ENCODE measurements at places on chromosomes 3 and 15.

GRCh38 chr3:139396707-139397106, 7.3 kb upstream of the COPB2 start:
- no peak for DNase-seq

DNA sequence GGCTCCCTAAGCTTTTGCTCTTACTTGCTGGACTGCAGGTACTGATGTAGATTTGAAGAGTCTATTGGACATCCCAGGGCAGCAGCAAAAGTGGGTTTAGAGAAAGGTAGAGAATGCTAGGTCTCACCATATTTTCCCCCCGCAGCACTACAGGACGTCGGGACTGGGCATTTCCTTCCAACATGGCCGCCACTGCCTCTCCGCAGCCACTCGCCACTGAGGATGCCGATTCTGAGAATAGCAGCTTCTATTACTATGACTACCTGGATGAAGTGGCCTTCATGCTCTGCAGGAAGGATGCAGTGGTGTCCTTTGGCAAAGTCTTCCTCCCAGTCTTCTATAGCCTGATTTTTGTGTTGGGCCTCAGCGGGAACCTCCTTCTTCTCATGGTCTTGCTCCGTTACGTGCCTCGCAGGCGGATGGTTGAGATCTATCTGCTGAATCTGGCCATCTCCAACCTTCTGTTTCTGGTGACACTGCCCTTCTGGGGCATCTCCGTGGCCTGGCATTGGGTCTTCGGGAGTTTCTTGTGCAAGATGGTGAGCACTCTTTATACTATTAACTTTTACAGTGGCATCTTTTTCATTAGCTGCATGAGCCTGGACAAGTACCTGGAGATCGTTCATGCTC, 11.2 kb downstream of the CYP8B1 start:
- no peak for DNase-seq

DNA sequence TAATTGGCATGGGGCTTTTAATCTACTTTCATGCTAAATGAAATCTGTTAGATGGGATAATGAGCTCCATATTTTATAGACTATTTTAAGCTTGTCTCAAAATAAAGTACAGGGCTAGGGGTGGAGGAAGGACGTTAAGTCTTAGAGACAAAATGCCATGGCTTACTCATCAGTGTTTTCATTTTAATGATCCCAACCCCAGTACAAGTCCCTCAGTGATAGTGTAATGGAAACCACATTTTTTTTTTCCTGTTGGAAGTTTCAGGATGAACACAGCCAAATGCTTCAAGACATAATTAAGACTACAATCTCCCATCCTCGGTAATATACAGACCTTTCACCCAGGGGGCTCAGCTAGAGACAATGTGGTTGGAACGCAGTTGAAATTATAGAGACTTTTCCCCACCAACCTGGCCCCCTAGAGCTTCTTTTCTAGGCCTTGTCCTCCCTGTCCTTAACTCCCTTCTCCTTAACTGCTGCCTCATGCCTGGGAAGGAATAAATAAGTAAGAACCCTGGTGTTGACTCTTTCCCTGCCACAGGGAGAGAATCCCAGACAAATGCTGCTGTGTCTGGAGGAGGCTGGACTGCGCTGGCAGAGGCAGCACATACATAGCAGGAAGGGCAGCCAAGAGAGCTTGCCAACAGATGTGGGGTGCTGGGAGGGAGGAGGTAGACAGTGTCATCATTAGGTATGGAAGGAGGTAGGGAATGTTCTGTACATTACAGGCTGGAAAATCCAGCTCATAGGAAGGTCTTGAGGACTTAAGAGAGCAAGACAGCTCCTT, 115.4 kb upstream of the ROPN1 start:
- no peak for DNase-seq

DNA sequence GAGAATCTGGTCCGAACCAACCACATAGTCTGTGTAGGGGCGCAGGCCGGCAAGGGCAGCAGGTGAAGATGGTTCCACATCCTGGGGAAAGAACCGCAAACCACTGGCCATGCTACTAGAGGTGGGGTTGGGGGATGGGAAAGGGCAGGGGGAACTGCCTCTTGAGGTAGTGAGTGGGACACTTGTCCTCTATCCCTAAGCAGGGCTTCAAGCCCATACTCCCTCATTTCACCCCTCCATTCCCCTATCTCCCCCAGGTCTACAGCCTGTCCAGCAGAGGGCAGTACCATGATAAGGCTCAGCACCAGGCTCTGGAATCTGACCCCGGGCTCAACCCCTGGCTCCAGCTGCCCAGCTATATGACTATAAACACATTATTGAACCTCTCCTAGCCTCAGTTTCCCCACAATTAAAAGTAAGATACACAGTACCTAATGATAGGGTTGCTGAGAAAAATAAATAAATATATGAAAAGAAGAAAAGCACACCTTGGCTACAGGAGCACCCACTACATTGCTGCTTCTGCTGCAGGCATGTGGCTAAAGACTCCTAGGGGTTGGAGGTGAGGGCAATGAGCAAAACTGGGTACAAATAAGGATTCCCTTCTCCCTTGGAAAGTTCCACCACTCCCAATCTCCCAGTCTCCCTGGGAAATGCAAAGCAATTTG, 6.3 kb downstream of the GORASP1 start:
- DNase-seq, result peak; percentile 60

GRCh38 chr15:85475317-85475701, 94.9 kb downstream of the AKAP13 start:
- DNase-seq, result no peak

- DNase-seq, result no peak
These were observed 12.1 kb downstream of the ARPP21 start for GRCh38 chr3:35651426-35651825.

DNA sequence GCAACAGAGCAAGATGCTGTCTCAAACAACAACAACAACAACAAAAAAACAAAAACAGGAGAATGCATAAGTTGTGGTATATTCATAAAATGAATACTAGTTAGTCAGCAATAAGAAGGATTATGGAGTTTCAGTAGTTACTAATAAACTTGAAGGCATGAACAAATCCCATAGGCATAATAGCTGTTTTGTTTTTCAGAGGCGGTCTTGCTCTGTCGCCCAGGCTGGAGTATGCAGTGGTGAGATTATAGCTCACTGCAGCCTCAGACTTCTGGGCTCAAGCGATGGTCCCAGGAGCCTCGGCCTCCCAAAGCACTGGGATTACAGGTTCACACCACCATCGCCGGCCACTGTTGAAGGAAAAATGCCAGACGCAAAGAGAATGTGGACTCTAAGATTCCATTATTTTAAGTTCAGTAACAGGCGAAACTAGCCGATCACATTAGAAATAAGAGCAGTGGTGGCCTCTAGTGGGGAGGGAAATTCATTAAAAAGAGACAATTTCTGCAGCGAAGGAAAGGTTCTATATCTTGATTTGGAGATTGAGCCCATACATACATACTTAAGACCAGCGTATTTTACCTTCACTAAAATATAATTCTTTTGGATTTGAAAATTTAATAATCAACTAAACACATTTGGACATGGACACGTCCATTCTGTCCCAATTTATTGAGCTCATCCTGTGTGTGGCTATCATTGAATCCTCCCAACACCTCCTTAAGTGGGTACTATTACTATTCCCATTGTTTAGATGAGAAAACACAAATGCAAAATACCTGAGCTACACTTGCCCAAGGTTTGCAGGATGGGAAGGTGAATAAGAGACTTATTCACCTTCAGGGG, 27.4 kb upstream of the HDAC11 start:
- DNase-seq, result peak; percentile 37

DNA sequence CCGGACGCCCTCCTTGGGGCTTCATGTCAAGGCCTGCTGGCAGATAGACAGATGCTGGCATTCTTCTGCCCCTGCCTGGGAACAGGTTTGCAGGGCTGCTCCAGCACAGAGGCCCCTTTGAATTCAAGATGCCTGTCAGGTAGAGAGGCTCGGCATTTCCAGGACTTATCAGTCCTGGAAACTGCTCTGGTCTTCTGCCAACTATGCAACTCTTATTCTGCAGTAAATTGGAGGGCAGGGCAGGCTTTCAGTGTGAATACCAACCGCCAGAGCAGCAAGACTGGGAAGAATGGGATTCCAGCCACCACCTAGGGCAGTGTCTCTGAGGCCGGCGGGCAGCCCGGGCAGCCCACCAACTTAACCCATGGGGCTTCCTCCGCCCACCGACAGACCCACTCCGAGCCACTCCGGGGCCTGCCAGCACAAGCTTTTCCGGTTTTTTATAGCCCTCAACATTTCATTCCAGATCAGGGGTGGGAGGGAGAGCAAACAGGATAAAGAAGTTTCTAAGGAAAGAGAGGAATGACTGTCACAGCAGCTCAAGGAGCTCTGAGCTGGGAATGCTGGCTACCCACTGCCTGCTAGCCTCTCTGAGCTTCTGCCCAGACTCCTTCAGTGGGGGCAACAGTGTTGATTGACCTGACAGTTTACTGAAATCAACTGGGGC, 140.9 kb downstream of the NTRK3 start:
- no peak for DNase-seq

DNA sequence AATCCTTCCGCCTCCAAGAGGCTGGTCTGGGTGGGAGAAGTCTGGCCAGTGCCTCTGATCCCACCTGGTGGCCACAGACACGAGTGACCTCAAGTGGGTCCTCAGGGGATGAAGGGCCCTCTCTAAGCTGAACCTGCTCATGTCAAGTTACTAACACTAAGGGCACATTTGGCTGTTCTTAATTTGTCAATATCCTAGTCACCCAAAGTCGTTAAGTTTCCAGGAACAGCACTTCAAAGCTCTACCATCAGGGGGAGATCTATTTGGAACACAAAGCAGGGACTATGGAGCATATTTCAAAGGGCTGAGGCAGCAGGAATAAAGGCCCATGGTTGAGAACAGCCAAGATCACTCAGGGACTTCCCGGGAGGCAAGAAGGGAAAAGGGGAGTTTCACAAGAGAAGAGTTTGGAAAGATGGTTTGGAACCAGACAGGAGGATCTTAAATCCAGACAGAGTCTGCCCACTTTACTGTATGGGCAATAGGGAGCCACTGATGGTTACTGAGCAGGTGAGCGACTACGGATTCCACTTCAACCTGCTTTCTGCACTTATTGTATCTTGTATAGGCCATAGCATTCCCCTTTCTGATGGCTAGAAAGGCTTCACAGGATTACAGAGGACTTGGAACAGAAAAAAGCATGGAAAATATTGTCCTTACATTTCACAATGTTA, 13.7 kb downstream of the OXTR start:
- DNase-seq, result no peak

DNA sequence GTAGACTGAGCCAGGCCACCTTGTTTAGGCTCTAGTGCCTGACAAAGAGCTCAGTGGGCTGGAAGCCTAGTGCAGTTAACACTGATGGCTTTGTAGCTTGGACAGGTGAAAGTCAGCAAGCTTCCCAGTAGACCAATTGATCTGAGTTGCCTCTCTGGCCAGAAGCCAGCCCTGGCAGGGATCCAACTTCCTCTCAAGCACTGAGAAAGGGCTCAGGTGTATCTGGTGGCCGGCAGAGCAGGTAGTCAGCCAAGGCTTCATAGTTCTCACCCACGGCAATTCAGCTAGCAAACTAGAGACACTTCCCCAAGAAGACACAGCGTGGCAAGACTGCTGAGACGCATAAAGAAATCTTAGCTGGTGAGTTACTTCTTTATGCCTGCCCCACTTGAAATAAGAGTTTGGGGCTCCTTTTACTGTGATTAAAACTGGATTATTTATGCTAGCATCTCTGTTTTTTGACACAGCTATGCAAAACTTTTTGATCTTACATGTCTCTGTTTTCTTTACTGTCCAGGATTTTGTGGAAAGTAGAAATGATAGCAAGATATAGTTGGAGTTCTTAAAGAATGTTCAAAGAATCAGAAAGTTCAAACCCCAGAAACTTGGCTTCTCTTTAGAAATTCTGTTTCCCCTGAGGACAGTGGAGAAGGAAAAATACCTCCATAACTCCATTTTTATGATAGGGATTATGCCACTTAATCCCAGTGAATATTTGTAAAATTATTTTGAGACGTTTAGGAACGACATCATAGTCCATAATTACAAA, 8.4 kb upstream of the CA12 start:
- DNase-seq, result no peak

DNA sequence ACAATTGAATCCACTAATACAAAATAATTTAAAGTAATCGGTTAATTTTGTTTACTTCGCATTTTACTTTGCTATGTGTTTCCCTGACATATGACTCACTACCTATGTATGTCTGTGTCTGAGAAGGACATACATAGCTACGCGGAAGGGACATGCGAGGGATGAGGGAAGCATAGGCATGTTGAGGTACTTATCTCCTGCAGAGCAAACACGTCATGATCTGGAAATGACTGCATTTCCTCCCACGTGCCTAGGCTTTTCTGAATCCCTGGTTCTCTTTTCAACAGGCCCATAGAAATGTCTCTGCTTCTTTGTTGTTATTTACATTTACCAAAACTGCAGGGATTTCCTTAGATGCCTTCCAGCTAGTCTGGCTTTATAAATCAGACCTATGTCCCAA, 27.5 kb downstream of the ALCAM start:
- DNase-seq, result no peak

DNA sequence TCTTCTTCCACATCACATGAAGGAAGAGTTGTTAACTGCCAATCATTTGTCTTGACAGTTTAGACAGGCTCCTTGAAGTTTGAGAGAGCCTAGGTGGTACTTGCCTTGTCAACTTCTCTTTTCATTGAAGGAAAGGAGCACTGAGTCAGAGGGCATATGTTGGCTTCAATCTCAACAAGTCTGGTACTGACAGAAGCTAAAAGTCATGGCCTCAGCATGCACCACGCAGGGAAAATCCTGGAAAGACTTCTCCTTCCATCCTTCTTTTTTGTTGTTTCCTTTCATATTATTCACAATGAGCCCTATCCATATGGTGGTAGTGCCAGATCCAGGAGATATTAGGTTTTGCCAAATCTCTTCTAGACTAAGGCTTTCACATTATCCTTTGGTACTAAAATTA, 1272.5 kb downstream of the ROBO1 start:
- no peak for DNase-seq

DNA sequence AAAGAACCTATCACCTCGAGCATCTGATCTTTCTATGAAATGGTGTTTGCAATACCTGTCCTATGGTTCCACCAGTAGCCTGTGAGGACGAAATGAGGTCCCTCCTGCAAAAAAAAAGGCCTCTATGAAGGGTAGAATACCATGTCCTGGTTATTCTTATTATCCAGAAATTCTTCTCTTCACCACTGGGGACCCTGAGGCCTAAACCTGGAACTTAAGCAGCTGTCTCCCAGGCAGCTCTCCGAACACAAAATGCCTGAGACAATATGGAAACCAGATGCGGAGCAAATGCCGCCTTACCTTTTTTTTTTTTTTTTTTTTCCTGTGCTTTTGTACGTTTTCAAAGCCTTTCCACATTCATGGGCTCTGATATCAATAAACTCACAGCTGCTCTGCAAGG, 62.1 kb upstream of the WNT5A start:
- no peak for DNase-seq

- DNase-seq, result no peak
These were observed 88.4 kb downstream of the RAP2B start for GRCh38 chr3:153250446-153250845.

DNA sequence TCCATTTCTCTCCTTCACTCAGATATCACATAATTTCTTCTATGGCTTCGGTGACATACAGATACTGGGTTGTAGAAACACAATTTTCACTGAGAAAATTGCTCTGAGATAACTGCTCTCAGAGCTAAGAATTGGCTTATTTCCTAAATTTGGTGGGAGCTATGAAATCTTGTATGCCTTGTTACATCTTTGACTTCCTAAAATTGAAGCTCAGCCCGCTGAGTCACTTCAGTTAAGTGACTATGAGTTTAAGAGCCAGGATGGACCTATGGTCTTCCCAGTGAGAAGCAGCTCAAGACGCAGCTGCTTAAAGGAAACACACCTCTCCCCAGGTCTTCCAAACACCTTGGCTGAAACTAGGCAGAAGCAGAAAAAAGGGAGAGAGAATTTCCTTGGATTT, 56.4 kb downstream of the EFHB start:
- no peak for DNase-seq

GRCh38 chr3:138899351-138899991, 47.5 kb downstream of the FOXL2 start:
- DNase-seq, result no peak

Data from CD4-positive, alpha-beta T cell treated with Interleukin-4 for 1 hour (primary cell).